ENCODE measurements at places on chromosomes 1 and 21.

GRCh38 chr1:22288593-22289241 lies 145.8 kb upstream of the WNT4 start:
- DNase-seq: no peak

DNA sequence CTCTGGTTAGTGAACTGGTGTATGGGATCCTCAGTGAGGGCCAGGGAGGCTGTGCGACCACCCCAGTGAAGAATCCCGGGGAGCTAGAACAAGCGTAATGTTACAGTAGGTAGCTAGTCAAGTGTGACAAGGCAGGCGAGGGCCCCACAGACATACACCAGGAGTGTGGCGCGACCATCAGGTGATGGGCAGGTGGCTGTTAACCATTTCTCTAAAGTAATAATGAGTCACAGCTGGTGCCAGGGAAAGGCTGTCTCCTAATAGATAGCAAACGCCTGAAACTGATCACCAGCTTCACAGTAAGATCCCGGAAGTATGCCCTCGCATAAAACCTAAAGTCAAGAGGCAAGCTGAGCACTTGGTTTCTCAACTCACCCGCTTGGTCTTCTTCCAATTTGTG lies 40.5 kb upstream of the TARBP1 start:
- DNase-seq: no peak

DNA sequence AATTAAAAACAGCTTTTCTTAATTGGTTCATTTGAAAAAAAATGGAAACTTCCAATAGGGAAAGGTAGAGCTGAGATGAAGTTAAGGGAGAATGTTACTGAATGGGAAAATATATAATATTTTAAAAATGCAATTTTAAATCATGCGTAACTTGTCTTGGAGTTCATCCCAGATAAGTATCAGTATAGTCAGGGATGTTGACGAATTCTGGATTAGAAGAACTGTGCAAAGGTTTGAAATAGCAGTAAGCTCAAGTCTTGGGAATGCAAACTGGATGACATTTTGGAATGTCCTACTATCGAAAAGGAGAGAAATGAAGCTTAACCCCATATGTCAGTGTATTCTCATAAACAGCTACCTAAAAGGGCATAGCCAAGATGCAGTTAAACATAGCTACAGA lies 4.0 kb upstream of the ST6GALNAC3 start:
- no peak for DNase-seq

- DNase-seq: no peak
Observed at GRCh38 chr1:178397678-178398077, 99.1 kb downstream of the CLEC20A start.

DNA sequence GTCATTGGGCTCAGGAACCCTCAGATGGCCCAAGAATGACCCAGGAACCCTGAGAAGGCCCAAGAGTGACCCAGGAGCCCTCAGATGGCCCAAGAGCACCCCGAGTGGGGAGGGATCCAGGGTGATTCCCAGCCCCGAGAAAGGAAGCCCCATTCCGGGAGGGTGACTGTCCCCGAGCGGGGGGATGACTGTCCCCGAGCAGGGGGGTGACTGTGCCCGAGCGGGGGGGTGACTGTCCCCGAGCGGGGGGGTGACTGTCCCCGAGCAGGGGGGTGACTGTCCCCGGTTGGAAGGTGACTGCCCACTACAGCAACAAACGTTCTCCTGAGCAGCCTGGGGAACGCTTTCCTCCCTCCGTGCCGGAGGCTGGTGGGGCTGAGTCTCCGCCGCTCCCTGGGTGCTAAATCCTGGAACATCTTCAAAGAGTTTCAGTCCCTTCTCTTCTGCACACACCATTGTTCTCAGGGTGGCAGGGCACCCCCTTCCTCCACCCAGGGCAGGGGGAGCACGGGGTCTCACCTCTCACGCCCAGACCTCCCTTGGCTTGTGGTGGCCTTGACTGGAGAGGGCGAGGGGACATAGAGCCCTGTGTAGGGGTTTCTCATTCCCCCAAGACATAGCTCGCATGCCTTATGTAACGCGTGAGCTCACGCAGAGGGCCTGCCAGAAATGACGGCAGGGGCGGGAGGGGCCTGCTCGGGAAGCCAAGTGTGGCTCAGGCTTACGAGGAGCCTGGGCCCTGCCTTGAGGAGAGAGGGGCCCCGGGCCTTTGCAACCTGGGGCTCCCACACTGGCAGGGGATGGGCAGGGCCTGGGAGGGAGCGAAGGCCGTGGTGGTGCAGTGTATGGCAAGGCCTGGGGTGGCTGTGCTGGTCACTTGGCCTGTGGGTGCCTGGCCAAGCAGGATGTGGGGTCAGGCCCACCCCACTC lies 14.3 kb upstream of the SKI start:
- DNase-seq: no peak
